ENCODE measurements at places on chromosomes 12 and 14. TPM values are rescaled to one million over a fixed set of nuclear protein-coding genes. Genes with fewer than 3 reads are reported as not detected.

The CLEC1B gene
- 10.7 TPM for total RNA-seq

The TAS2R30 gene
- 1.4 TPM for total RNA-seq

The NAA25 gene
- total RNA-seq = 7.6 TPM

The FMNL3 gene
- total RNA-seq = 3.1 TPM

The SCN8A gene
- 5.3 TPM for total RNA-seq

The FITM1 gene
- total RNA-seq = 34.9 TPM

The SLIRP gene
- total RNA-seq = 47.9 TPM

The RGS6 gene
- total RNA-seq = not detected

The EMC9 gene
- total RNA-seq = 24.2 TPM

The CLEC4D gene
- not detected for total RNA-seq

The EAPP gene
- 15.5 TPM for total RNA-seq

The PTHLH gene
- 0.10 TPM for total RNA-seq

The KRT6C gene
- not detected for total RNA-seq

The KRT75 gene
- not detected for total RNA-seq

The CCDC177 gene
- total RNA-seq = 0.08 TPM

The STYK1 gene
- total RNA-seq = not detected

The RNF212B gene
- not detected for total RNA-seq

The CCDC197 gene
- total RNA-seq = not detected

The SERPINA12 gene
- total RNA-seq = 0.35 TPM

The SOAT2 gene
- 0.25 TPM for total RNA-seq

The R3HDM2 gene
- total RNA-seq = 38.6 TPM
